ENCODE measurements at places on chromosomes 13 and 19.
A peak's percentile ranks its signal among the peaks of the same experiment; 100 is the strongest.

- peaks cover 4% of the 10 kb centered on the region for H3K27me3 ChIP-seq
- H3K36me3 ChIP-seq, result no peaks in the 10 kb centered on the region
- H3K27ac ChIP-seq, result no peak overlapping the region
- H3K4me1 ChIP-seq, result no peaks in the 10 kb centered on the region
Measured at GRCh38 chr19:33686262-33686661, 64.5 kb downstream of the CHST8 start.

DNA sequence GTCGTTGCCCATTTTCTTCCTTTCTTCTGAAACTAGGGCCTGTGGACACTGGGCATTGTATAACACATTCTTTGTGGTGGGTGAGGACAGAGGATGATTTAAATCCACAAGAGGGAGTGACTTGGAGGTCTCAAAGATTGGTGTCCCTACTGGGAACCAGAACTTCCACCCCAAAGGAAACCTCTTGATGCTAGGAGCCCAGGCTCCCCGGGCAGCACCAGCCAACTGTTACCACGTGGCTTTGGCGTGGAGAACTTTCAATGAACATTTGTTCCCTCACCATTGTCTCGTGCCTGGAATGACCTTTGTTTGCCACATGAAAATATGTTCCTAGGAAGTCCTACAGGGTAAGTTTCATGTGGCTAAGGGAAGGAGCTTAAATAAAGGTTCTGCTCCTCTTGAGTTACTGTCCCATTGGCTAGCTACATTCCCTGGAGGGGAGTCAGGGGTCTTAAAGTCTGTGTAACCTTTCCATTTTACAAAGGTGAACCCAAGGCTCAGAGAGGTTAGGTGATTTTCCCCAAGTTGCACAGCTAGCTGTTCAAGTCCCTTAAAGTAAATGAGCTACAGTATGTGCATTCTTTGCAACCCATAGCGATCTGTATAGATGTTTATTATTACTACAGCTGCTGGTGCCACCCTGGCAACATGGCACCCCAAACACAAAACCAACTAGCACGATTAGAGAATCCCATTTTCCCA lies 5.0 kb upstream of the CDX2 start:
- H3K4me3 ChIP-seq, result no peak overlapping the region
- H3K27me3 ChIP-seq, result peaks cover 42% of the 10 kb centered on the region
- peak; percentile 77 for DNase-seq
- H3K36me3 ChIP-seq, result no peaks in the 10 kb centered on the region
- peak overlapping the region; percentile 22 for H3K27ac ChIP-seq
- peaks cover 6% of the 10 kb centered on the region for H3K4me1 ChIP-seq

DNA sequence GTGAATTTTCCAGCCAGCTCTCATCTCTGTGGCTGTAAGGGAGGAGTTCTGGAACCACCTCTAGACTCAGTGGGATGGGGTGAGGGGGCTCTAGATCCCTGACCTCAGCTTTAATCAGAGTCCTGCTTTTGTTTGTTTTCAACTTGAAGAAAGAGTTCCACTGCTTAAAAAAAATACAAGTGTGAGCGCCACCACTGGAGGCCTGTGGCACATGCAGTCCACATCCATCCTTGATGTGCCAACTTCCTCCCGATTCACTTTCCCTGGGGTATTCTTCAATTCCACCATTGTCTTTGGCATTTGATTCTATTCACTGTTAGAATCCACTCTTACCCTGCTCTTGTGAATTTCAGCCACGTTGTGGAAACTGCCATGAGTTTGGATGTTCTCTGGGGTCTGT lies 62.4 kb upstream of the GJB6 start:
- no peak for DNase-seq
- H3K4me1 ChIP-seq, result no peaks in the 10 kb centered on the region
- no peak overlapping the region for H3K4me3 ChIP-seq
- H3K27me3 ChIP-seq, result no peaks in the 10 kb centered on the region
- no peaks in the 10 kb centered on the region for H3K36me3 ChIP-seq
- no peak overlapping the region for H3K27ac ChIP-seq

DNA sequence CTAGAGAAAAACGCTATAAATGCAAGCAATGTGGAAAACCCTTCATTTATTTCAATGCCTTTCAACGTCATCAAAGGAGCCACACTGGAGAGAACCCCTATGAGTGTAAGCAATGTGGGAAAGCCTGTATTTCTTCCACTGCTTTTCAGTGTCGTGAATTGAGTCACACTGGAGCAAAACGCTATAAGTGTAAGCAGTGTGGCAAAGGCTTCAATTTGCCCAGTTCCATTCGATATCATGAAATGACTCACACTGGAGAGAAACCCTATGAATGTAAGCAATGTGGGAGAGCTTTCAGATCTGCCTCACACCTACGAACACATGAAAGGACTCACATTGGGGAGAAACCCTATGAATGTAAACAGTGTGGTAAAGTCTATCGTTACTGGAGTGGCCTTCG lies 27.4 kb downstream of the ZNF20 start:
- no peak overlapping the region for H3K27ac ChIP-seq
- H3K27me3 ChIP-seq, result no peaks in the 10 kb centered on the region
- no peak overlapping the region for H3K4me3 ChIP-seq
- peaks cover 10% of the 10 kb centered on the region for H3K36me3 ChIP-seq

- no peaks in the 10 kb centered on the region for H3K36me3 ChIP-seq
- H3K27ac ChIP-seq, result no peak overlapping the region
- H3K4me1 ChIP-seq, result no peaks in the 10 kb centered on the region
Measured at GRCh38 chr13:33934951-33935371, 117.0 kb downstream of the RFC3 start.

DNA sequence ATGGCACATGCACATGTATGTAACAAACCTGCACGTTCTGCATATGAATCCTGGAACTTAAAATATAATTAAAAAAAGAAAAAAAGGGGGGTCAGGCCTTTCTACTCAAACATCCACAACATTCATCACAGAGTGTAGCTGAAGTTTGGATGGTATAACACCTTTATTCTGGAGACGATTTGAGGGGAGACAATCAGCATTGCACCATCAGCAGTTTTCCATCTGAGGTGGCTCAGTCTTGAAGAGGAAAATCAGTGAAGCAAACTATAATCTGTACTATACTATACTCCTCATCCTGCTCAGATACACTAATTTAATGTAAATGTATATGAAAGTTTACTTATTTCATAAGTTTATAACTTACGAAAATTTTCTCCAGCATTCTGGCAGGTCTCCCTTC lies 969.7 kb downstream of the SLITRK1 start:
- no peaks in the 10 kb centered on the region for H3K4me1 ChIP-seq
- H3K27ac ChIP-seq, result no peak overlapping the region
- no peak for DNase-seq

Measured in small intestine (tissue), 16 donors.